ENCODE measurements at places on chromosomes 1 and 21.

DNA sequence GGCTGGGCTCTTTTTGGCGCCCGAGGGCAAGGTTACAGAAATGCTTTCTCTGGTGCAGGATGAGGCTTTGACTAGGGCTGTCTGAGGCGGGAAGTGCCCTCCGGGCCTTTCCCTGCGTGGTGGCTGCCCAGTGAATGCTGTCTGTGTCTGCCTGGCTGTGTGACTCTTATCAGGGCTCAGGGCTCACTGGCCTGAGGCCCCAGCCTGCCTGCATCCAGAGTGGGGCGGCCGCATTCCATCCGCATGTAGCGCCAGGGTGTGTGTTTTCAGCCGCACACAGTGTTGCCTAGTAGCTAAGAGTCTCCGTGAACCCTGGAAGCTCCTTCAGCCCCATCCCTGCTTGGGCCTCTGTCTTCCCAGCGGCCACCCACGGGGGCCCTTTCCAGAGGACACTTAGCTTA is 59.1 kb downstream of the FAAP20 start:
- peak; percentile 46 for DNase-seq

DNA sequence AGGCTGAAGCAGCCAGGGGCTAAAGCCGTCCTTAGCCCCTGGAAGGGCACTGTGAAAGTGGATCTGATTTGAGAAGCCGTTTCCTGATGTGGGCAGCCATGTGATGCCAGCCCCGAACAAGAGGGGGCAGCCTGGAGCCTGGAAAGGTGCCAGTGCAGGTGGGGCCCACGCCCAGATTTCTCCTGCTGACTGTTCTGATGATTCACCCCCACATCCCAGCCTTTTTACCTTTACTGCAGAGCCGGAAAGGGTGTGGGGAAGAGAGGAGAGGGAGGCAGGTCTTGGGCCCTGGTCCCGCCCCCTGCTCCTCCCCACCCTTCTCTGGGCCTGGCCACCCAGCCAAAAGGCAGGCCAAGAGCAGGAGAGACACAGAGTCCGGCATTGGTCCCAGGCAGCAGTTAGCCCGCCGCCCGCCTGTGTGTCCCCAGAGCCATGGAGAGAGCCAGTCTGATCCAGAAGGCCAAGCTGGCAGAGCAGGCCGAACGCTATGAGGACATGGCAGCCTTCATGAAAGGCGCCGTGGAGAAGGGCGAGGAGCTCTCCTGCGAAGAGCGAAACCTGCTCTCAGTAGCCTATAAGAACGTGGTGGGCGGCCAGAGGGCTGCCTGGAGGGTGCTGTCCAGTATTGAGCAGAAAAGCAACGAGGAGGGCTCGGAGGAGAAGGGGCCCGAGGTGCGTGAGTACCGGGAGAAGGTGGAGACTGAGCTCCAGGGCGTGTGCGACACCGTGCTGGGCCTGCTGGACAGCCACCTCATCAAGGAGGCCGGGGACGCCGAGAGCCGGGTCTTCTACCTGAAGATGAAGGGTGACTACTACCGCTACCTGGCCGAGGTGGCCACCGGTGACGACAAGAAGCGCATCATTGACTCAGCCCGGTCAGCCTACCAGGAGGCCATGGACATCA is at the start of gene SFN:
TSS of gene SFN (plus strand) at position 369 of the 904 bp plus-strand sequence. CDS start at position 433, 64 bp downstream.
- DNase-seq = no peak

- DNase-seq = no peak
Measured at GRCh38 chr1:56404066-56404465, 175.3 kb downstream of the PLPP3 start.

- DNase-seq = peak; percentile 69
Measured at GRCh38 chr1:70038025-70038424, 167.4 kb downstream of the LRRC40 start.

- DNase-seq = no peak
Measured at GRCh38 chr1:232287676-232288569, 342.0 kb downstream of the SIPA1L2 start.

DNA sequence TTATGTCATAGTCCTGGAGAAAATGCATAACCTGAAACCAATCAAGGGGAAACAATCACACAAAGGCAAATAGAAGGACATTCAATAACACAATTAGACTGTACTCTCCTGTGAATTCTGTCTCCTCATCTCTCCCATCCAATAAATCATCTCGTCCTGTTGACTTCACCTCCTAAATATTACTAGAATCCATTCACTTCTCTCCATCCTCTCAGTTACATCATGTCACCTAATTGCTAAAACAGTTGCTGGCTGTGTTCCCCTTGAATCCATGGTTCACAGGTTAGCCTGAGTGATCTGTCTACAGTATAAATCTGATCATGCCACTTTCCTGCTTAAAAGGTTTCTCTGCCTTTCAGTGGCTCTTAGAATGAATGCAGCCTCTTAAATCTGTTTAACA is 220.2 kb downstream of the TGFB2 start:
- DNase-seq = no peak

GRCh38 chr1:91609551-91609950 is 108.9 kb downstream of the CDC7 start:
- DNase-seq = no peak
